Activated CD8-positive, alpha-beta memory T cell treated with anti-CD3 and anti-CD28 coated beads, Interleukin-2, amount 50 U/mL, for 4 hours (primary cell): ENCODE measurements at places on chromosomes 16 and 17.

DNA sequence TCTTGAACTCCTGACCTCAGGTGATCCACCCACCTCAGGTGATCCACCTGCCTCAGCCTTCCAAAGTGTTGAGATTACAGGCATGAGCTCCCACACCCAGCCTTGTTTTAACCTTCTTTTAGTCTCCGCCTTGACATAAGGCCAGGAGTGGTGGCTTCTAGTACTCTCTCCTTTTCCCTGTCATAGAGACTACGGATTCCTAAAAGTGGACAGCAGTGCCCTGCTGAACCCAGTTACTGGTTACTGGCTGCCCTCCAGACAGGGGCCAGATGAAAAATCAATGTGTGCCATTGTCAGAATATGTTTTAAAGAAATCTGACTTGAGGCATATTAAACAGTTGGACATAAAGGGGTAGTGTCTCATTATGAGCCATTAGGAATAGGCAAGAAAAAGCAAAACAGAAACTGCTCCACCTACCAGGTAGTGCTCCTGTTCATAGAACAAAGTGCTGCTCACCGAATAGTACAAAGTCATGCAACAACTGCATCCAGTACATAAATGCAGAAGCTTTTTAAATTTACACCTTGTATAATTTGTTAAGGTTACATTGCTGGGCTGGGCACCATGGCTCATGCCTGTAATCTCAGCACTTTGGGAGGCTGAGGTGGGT, 32.1 kb downstream of the TRIM25 start:
- no peak for DNase-seq

GRCh38 chr17:79791735-79792161, 5.1 kb downstream of the CBX8 start:
- DNase-seq = no peak

DNA sequence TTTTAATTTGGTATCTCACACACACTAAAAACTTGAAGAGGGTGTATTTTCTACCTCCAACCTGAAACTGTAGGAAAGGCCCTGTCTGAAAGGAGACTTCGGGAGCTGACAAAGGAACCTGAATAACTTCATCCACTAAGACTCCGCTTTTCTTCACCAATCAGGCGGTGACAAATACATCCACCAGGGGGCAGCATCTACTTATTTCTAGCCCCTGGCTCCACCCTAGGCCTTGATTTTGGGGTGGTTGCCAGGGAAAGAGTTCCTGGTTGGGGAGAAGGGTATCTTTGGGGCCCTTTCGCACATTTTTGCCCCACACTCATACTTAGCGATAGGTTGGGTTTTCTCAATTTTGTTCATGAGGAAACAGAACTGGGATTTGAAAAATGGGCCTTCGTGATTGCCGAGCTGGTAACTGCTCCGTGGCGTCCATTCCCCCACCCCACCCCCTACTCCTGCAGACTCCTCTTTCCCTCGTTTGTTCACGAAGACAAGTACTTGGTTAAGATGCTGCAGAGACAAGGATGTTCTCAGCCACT, 4.8 kb upstream of the ARL4D start:
- DNase-seq = peak; percentile 86

- DNase-seq = no peak
Observed at GRCh38 chr16:1177053-1177452, 24.1 kb downstream of the CACNA1H start.

- no peak for DNase-seq
Observed at GRCh38 chr16:88472637-88473205, 19.6 kb downstream of the ZFPM1 start.

DNA sequence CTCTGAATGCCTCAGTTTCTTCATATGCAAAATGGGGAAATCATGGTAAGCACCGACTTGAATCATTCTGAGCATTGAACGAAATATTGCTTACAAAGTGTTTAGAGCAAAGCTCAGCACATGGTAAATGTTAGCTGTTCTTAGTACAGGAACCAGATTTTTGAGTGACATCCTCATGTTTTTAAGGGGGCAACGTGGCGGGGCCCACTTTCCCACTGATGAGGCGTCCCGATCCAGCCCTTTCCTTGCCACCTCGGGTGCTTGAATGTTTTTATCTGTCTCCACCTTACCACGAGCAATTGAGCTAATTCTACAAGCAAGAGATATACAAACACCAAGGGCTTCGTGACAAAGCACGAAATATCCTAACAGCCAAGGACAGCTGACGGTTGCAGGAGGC, 49.9 kb downstream of the ELAC2 start:
- no peak for DNase-seq

DNA sequence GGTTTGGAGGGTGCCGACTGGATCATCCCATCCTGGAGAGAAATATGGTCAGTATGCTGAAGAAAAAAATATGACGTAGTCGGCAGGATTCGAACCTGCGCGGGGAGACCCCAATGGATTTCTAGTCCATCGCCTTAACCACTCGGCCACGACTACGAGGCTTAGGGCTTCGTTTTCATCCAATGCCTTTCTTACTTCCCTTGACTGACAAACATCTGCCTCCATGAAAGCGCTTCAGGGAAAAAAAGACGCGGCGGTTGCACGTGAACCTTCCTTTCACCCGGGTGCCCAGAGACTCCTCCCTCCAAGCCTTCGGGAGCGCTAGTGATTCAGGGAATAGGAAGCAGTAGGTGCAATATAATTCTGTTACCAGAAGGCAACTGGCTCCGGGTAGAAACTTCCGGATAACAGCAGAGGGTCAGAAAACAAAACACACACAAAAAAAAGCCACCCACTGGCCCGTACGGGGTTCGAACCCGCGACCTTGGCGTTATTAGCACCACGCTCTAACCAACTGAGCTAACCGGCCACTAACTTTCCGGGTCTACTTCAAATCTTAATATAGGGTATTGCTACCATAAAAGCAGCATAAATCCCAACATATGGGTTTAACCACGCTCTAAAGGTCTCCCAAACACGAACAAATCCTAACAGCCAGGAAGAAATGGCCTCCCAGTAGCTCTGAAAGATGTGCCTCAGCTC, 16.3 kb upstream of the AURKB start:
- no peak for DNase-seq

DNA sequence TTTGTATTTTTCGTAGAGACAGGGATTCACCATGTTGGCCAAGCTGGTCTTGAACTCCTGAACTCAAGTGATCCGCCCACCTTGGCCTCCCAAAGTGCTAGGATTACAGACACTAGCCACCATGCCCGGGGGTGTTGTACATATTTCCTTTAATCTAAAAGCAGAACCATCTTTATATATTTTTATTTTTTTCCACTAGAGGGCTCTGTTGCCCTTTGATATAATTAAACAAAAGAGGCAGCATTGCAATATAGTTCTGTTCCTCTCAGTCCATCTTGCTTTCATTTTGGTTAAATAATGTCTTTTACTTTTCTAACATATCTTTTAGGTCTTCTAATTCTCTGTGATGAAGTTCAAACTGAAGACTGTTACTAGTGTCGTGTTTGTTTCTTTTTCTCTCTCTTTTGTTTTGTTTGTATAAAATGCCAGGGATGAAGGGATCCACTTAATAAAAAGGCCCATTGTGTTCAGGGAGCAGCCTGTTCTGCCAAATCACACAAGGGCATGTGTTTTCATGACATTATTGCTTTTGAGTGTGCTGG, 23.4 kb downstream of the WWOX start:
- DNase-seq = no peak

- no peak for DNase-seq
Observed at GRCh38 chr16:55437625-55438024, 41.4 kb upstream of the MMP2 start.

GRCh38 chr17:34235389-34236028, 19.6 kb upstream of the CCL2 start:
- DNase-seq = no peak

GRCh38 chr16:84181144-84181915, 5.5 kb downstream of the TAF1C start:
- no peak for DNase-seq

DNA sequence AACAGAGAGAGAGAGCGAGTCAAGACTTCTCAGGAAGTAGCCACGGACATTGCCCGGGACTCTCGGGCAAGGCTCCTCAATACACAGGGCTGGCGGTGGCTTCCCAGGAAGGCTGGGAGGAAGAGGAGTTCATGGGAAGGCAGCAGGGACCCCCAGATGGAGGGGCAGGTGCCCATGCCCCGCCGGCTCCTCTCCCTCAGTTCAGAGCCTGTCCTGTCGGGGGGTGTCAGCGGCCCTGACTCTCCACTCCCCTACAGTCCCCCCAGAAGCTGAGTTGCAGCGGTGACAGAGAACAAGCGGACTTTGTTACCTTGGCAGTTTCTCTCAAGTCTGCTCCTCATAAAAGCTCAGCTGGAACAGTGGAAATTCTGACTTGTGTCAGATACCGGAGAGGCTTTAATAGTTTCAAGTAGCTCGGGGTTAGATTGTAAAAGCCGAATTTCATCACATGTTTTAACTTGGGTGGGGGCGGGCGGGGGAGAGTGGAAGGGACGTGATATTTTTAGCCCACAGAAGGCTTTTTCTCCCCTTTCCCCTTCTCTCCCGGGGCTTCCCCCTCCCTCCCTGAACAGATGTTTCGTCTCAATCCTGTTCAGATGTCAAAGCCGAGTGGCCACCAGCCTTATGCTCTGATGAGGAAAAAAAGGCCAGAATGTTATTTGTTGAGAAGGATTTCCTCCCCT, 65.2 kb downstream of the NKD1 start:
- no peak for DNase-seq

GRCh38 chr17:41018541-41018940, 8.5 kb downstream of the KRTAP1-5 start:
- no peak for DNase-seq

DNA sequence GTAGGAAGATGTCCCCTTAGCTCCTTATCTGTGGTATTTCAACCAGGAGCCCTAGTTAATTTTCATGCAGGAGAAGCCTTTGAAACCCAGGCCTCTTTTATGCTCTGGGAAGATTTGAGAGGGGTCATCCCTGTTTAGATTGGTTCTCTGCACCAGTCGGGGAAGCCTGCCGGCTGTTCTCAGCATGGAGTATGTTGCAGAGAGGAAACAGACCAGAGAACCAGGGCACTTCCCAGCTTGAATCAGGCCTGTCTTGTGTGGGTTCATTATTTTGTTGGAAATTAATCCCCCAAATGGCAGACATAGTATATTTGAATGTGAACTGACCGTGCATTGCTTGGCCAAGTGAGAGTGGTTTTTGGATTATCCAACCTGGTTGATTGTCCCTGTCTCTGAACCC, 1082.1 kb upstream of the RBFOX1 start:
- no peak for DNase-seq

- DNase-seq = no peak
Observed at GRCh38 chr17:32569171-32570080, 82.6 kb downstream of the CDK5R1 start.

- DNase-seq = peak; percentile 74
Observed at GRCh38 chr17:67441052-67441895, 64.2 kb downstream of the PITPNC1 start.

- DNase-seq = no peak
Observed at GRCh38 chr17:2297023-2297422, 6.6 kb downstream of the SMG6 start.

DNA sequence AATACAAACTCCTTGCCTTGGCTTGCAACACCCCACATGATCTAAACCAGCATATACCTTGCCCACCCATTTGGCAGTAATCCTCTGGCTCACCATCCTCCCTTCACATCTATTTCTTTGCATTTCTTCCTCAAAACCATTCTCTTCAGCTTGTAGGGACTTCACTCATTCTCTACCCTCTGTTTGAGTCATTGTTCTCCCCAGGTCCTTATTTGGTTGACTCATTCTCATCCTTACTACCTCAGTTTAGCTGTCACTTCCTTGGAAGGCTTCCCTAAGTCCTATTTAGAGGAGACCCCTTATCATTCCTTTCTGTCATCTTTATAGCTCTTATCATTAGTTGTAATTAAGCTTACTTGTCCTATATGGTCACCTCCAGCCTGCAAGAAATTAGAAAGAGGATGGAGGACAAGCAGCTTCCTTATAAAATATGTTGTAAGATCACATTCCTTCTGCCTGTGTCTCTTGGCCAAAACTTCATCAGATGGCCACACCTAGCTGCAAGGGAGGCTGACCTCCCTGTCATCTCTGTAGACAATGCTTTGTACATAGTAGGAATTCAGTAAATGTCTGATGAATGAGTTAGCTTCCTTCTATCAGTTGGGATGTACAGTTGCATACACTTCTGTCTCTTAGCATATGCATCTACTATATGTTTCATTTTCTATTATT, 1.7 kb downstream of the TTC19 start:
- DNase-seq = no peak

DNA sequence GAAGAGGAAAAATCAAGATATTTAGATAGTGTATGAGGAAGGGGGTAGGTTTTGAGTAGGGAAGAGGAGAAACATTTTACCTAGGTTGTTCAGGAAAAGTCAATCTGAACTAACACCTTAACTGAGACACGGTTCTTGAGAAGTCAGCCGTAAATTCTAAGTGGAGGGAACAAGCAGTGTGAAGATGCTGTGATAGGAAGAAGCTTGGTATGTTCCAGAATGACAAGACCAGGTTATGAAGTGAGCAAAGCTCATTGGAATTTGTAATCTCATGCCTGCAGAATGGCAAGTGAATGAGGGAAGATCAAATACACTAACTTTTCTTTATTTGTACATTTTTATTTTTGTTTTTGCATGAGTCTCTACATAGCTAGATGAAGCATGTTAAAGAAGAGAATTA, 307.6 kb downstream of the ZFHX3 start:
- DNase-seq = no peak

GRCh38 chr16:84502581-84502980, 1.9 kb downstream of the MEAK7 start:
- no peak for DNase-seq

- DNase-seq = no peak
Observed at GRCh38 chr17:16100737-16101400, 101.2 kb downstream of the TTC19 start.

- DNase-seq = no peak
Observed at GRCh38 chr17:77320485-77321256, 179.9 kb downstream of the SEC14L1 start.

- DNase-seq = no peak
Observed at GRCh38 chr17:28716740-28717577, 709 bp downstream of the RAB34 start.

DNA sequence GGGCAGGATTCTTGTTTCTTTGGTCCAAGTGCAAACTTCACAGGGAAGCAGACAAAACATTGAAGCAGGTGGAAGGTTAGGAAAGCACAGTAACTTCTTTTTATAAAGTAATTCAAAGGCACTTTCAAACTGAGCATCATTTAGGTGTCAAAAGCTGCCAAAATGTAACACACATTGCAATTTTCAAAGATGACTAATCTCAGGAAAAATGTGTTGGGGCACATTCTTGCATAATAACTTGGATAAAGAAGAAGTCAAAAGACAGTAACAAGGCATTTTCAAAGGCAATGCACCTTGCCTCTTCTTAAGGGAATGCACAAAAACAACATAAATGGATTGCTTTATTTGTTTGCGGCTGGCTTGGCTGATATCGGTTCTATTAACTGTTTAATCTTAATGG, 3.6 kb downstream of the KCNJ2 start:
- DNase-seq = no peak

DNA sequence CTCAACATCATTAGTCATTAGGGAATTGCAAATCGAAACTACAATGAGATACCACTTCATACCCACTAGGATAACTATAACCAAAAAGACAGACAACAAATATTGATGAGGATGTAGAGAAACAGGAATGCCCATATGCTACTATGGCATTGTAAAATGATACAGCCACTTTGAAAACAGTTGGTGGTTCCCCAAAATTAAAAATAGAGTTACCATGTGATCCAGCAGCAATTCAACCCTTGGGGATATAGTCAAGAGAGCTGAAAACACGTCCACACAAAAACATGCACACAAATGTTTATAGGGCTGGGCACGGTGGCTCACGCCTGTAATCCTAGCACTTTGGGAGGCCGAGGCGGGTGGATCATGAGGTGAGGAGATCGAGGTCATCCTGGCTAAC, 10.0 kb upstream of the PECAM1 start:
- no peak for DNase-seq

GRCh38 chr17:20989991-20990855, 52.6 kb downstream of the USP22 start:
- no peak for DNase-seq
